ENCODE measurements at places on chromosomes 5 and 9.

- DNase-seq = no peak
These were observed 236.4 kb downstream of the FANCC start for GRCh38 chr9:95080961-95081647.

DNA sequence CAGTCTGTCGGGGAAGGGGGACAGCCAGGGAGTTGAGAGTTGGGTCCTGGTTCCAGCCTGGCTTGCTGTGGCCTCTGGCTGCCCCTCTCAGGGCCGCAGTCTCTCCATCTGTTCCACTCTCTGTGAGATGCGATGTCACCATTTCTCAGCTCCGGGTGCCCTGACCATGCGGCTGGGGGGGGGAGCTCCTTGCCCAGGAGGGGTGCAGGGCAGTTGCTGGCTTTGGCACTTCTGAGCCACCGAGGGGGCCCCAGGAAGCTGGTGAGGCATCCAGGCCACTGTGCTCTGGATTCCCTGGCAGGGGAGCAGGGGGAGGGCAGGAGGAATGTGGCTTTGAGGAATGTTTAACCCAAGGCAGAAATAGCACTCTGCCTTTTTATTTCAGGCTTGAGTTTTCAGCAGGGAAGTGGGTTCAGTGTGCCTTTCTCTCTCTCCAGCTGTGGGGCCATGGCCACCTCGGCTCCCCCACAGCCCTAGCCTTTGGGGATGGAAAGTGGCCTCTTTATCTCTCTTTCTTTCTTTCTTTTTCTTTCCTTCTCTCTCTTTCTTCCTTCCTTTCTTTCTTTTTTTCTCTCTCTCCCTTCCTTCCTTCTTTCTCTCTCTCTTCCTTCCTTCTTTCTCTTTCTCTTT is 11.0 kb downstream of the NCS1 start:
- no peak for DNase-seq

GRCh38 chr9:125323615-125324014 is 62.0 kb downstream of the GAPVD1 start:
- no peak for DNase-seq

GRCh38 chr5:149913436-149914419 is 30.9 kb downstream of the PDE6A start:
- DNase-seq = no peak

DNA sequence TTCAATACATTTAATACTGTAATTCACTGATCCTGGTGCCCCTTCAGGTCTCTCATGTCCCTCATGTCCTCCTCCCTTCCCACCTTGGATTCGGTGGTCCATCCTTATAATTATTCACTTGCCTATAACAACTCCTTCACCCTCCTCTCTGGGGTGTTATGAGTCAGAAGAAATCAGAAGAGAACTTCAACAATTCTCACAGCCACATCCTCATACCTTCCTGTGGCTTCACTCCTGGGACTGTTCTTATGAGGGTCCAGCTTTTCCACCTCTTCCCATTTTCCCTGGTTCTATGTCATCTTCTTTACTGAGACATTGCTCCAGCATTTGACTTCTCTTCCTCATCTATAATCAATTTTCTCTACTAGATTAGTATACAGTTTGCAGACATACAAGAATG is 406.1 kb downstream of the NR2F1-AS1 start:
- DNase-seq = no peak

DNA sequence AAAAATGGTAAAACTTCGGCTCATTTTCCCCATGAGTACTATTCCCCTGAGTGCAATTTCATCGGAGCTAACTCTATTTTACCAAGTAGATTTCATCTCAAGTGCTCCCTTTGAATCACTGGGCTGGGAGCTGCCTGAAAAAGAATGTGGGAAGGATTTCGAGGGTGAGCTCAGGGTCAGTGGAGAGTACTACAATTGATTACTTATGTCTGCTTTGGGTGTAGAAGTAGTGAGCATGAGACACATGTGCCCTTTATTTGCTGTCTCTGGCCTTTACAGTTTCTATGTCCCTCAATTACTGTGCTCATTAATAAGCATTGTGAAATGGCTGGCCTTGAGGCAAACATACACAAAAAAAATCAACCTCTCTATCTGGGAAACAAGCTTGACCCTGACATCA is 172.7 kb upstream of the RFX3 start:
- no peak for DNase-seq

DNA sequence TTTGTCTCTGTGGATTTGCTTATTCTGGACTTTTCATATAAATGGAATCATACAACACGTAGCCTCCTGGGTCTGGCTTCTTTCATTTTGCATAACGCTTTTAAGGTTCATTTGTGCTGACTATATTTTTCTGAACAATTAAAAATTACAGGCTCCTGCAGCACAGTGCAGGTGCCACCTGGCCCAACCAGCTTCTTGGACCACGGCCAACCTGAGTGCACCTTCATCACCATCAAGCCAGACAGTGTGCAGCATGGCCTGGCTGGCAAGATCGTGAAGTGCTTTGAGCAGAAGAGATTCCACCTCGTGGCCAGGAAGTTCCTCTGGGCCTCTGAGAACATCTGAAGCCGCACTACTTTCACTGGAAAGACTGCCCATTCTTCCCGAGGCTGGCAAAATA is 53.5 kb upstream of the COL15A1 start:
- no peak for DNase-seq

DNA sequence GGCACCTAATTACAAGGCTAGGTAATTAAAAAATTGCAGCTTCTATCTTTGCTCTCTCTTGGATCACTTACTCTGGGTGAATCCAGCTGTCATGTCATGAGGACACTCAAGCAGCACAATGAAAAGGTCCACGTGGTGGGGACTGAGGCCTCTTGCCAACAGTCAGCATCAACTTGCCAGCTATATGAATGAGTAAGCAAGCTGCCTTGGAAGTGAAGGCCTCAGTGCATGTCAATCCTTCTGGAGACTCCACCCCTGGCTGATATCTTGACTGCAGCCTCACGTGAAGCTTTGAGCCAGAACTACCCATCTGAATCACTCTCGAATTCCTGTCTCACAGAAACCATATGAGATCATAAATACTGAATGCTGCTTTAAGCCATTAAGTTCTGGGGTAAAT is 140.5 kb downstream of the SNX18 start:
- DNase-seq = no peak

GRCh38 chr5:28254846-28255245 is 1216.5 kb upstream of the CDH9 start:
- no peak for DNase-seq

DNA sequence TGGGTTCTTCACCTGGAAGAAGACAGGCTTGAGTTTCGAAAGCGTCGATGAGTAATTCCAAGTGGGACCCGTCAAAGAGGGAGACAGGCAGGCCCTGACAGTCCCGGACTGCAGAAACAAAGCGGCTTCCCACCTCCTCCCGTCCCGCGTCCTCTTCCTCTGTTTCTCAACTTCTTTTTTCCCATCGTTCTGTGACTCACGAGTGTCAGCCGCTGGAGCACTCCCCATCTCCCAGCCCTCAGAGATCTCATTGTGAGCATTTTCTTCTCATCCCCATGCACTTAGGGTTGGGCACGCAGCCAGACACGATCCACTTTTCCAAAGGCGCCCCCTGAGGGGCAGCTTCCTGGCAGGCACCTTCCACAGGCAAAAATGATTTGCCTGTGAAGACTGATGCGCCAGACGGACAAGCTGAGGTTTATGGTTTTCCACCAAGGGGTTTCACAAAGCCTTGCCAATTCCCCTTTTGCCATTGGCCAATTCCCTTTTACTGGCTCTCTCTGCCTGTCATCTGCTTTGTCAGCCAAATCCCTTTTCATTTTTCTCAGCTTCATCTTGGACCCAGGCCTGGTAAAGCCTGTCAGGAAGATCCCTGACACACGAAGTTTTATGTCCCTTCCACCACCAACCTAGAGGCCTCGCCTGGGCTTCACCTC is 86.5 kb upstream of the ANKRD55 start:
- no peak for DNase-seq

DNA sequence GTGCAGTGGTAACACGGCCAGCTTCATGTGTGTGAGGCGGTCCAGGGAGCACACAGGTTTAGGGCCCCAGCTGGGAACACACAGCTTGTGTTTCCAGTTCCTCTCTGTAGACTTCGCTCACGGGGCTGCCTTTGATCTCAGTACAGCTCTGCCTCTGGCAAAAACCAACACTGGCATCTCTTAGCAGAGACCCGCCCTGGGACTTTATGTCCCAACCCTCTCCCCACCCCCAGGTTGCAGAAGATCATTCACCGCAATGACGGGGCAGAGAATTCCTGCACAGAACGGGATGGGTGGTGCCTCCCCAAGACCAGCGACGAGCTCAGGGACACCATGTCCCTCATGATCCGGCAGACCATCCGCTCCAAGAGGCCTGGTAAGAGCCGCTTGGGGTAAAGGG is 5.2 kb upstream of the CEL start:
- DNase-seq = no peak

DNA sequence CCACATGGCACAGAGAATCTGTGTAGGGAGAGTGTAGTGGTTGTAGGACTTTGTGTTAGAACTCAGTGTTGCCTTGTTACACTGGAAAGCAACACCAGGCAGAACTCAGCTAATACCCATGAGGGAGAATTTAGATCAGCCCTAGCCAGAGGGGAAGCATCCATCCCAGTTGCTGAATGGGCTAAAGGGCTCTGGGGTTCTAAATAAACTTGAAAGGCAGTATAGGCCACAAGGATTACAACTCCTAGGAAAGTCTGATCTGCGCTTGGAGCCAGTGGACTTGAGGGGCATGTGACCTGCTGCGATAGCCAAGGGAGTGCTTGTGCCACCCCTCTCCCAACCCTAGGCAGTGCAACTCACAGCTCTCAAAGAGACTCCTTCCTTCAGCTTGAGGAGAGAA is 26.9 kb downstream of the PTGS1 start:
- no peak for DNase-seq

- no peak for DNase-seq
These were observed 83.3 kb downstream of the ZNF608 start for GRCh38 chr5:124663101-124663506.

DNA sequence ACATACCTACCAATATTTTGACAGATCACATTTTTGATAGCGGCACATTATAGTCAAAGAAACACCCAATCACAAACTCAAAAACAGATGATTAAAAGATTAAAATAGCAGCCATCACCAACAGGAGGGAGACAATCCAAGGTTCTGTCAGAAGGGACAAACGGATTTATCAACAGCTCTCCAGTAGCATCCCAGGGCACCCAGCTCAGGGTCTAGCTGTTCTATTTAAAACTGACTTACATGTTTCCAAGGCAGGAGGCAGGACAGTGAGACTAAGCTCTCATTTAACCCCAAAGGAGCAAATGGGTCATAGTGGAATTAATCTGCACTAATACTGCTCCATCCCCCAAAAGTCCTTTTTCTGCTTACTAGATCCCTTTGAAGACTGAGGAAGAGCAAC is 3.2 kb downstream of the AGTPBP1 start:
- DNase-seq = no peak

DNA sequence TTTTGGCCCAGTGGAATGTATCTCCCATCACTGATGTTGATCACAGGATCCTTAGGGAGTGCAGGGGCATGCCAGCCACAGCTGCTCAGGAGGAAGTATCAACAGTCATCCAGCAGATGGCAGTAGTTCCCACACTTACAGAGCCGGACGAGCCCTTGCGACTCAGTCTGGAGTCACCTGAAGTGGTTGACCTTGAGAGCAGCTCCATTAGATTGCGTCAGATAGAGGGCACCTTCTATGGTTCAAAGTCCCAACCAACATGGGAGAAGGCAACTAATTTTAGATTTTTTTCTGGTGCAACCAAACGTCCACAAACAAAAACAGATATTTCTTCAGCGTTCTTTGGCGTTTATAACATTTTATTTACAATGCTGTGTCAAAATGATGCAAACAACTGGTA is 124.5 kb downstream of the EGFLAM start:
- no peak for DNase-seq

DNA sequence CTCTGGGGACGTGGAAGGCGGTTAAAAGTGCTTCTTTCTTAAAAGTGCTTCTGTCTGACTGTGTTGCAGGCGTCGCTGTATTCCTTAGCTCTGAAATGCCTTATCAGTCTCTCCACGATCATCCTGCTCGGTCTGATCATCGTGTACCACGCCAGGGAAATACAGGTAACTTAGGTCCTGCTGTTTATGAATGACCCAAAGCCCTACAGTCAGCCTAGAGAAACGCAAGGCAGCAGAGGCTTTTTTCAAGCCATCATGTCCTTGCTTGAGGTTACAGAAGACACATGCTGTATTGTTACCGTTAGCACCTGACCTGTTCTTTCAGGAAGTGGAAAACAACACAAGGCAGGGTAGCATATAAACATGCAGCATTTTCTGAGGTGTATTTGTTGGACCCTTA is 2.0 kb downstream of the KCNN2 start:
- no peak for DNase-seq

DNA sequence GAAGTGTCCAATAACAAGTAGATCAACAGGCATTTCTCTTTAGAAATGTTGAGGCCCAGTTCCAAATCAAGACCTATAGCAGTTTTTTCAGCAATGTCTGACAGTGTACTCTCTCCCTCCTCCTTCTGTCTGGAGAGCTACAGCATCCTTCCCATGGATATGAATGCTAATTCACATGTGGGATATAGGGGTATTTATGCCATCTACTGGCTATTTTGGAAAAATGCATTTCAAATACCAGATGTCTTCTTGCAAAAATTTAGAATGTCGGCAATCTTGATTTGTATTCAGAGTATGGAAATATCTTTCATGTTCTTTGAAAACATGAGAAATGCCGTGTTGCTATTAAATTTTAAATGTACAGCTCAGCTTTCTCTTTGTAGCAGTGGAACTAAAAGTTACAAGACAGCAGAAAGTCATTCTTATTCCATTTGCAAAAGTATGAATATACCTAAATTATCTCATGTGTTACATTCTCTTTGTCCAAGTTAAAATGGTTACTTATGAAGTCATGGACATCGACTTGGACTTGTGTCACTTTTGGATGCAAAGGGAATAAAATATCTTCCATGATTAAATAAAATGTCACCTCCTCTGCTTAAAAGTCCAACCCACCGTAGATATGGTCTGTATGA is 647.8 kb downstream of the TAF11L14 start:
- DNase-seq = no peak

DNA sequence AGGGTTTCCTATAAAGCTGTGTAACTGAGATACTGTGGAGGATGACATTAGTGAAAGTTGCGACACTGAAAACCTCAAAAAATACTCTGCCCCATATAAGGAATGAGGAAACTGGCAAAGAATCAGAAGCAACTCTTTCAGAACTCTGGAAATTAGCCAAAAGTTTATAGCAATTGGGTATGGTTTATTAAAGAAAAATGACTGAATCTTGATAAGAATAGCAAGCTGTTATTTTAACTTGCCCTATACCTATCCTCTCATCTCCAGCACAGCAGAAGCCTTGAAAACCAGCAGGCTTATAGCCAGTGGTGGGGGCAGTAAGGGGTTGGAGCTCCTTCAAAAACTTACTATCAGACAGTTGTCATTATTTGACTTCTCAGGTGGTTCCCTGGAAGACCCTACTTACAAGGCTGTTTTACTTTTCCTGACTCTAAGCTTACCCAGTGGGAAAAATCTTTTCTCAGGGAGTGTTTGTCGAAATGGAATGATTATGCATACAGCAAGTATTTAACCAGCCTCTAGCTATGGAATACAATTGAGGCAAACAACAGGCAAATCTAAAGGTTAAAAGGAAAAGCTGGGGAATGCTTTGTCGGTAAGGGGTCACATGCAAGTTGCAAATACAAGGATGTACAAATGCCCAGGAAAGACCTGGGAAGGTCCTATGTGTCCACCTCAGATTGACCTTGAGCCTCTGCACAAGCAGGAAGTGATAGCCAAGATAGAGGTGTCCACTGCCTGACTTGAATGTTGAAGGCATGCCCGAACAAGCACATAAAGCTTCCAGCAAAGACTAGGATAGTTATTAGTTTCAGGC is 21.0 kb upstream of the FAM151B start:
- DNase-seq = no peak

GRCh38 chr9:124584631-124585030 is 77.4 kb upstream of the NR5A1 start:
- DNase-seq = no peak
